ENCODE measurements at places on chromosomes 5 and 9.

DNA sequence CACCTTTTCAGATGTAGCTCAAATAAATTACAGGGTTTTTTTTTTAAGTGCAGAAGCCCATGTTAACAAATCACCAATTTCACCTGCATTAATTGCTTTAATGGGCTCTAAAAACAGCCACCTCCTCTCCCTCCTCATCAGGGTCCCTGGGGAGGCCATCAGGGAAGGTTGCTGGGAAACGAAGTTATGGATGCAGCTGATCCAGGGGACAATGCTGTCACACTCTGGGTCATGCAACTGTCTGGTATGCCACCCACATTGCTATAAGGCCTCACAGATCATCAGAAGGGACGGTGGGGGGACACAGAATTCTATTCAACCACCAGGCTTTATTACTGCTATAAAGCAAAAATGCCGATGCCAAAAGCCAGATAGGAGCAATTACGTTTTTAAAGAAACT lies 9.3 kb downstream of the WHRN start:
- DNase-seq: no peak

DNA sequence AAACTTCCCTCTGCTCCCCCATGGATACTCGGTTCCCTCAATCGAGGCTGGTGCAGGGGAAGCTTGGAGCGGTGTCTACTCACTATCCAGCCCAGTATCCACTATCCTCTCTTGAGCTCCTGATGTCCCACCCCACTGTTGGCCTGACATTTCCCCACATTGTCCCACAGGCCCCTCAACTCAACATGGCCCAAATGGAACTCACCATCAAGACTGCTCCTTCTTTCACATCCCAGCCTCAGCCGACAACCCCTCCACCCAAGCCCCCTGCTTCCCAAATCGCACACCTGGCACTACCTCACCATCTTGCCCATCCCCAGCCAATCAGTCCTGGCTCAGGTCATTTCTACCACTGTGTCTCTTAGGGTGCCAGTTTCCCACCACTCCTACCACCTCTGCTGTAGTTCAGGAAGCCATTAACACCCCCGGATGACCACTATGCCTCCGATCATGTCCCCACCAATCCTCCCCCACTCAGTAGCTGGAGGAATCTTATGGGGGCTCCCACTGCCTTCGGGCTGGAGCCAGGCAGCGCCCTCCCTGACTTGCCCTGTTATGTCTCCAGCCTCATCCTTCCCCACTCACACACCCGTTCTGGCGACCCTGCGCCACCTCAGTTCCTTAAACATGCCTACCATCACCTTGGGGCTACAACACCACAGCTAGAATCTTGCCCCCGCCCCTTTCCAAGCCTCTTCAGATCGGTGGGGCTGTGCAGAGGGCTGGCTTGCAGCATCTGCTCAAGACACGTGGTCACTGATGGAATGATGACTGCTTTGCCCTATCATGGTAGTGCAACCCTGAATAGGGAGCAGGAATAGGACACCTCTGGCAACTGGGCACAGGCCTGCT lies 273.6 kb downstream of the FSTL4 start:
- DNase-seq: no peak

DNA sequence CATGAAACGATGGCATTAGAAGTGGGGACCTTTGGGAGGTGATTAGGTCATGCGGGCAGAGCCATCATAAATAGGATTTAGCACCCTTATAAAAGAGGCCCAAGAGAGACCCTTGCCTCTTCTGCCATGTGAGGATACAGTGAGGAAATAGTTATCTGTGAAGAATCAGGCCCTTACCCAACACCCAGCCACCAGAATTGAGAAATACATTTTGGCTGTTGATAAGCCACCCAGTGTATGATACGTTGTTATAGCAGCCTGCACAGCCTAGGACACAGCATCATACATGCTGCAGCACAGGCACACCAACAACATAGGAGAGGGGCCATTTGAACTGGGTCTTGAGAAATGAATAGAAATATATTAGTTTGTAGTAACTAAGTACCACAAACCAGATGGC lies 8.0 kb upstream of the MAMDC2 start:
- no peak for DNase-seq

GRCh38 chr5:109347252-109347888 lies 62.4 kb downstream of the PJA2 start:
- DNase-seq: no peak

DNA sequence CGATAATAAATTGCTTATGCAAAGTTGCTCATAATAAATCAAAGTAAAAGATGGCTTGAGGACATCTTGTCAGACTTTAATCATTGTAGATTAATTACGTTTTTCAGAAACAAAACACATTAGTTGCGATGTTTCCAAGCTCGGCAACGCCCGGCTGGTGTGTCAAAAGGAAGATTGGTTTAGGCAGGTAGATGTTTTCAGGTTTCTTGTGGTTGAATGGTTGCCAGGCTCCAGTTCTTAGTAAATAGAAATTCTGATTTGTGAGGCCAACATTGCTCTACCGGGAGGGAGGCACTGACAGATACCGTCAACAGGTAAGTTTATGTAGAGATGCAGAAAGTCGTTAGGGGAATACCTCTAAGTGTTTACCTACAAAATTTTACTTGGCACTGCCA lies 280.3 kb downstream of the NPR3 start:
- DNase-seq: no peak

- no peak for DNase-seq
These were observed 134.2 kb downstream of the SPATA31D1 start for GRCh38 chr9:82122731-82123130.

DNA sequence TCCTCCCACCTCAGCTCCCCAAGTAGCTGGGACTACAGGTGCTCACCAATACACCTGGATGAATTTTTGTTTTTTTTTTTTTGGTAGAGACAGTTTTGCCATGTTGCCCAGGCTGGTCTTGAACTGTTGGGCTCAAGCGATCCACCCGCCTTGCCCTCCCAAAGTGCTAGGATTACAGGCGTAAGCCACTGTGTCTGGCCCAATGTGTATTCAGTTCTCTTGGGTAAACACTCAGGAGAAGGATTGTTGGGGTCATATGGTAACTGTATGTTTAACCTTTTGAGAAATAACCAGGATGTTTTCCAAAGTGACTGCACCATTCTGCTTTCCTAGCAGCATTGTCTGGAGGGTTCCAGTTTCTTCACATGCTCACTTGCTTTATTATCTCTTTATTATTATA lies 67.4 kb downstream of the TNPO1 start:
- DNase-seq: no peak

- DNase-seq: no peak
These were observed 158.1 kb downstream of the FER start for GRCh38 chr5:108905805-108906204.

DNA sequence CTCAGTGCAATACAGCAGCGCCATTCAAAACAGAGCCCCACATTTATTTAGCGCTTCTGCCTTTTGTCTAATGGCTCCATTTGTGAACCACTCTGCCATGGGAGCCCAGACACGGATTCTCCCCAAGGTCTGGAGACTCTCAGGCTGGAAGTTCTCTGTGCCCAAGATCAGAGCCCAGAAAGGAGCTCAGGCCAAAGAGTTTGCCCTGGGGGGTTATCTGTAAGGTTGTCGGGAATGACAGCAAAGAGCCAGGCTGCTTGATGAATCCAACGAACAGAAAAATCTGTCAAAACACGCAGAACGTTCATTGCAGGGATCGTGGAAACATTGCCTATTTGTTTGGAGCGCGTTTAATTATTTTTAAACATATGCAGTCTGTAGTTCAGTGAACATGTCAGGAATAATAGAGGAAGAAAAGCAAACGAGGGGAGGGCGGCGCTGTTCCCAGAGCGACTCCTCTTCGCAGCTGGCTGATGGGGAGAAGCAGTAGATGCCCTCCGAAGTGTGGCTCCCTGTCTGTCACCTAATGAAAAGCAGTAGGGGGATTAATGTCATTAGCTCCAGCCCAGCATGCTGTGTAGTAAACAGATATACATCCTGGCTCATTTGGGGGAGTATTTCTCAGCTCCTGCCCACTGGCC lies 464.9 kb upstream of the MPDZ start:
- DNase-seq: no peak

- no peak for DNase-seq
These were observed 16.8 kb downstream of the SEMA5A start for GRCh38 chr5:9529041-9529480.

GRCh38 chr9:134922066-134922931 lies 4.6 kb upstream of the FCN1 start:
- no peak for DNase-seq

- DNase-seq: no peak
These were observed 189.6 kb upstream of the RAD23B start for GRCh38 chr9:107093365-107094060.

All from NAMALWA (cell line).